ENCODE measurements at places on chromosomes 11 and 22.

DNA sequence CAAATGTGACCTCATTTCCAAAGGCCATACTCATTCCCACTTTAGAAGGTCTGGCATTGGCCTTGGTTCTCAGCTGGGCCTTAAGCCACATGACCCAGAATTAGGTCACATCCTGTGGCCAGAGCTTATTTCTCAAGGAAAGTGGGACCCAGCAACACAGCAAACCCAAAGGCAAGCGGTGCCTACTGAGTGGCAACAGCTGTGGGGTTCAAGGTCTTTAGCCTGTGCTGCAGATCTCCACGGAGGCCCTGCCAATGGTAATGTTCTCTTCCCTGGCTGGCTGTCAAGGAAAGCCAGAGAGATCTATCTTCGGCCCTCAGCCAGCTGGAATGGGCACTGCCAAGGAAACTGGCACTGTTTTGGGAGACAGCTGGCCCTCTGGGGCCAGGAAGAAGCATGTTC, 41.5 kb upstream of the TP53I11 start:
- no peak for DNase-seq

- DNase-seq, result no peak
Observed at GRCh38 chr22:38413085-38414008, 41.7 kb downstream of the KCNJ4 start.

DNA sequence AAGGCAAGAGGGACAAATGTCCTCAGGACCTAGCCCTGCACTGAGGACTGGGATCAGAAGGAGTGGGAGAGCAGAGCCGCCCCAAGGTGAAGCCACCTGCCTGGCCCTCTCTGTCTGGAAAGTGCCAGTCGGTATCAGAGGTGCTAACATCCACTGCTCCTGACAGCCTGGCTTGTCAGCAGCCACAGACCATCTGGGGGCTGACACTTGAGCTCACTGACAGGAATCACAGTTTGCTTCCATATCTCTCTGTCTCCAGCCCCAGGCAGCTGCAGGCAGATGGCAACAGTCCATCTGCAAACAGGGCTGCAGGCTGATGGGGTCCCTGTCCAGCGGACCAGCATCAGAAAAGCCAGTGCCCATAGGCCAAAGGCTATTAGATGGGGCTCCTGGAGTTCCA, 5.5 kb downstream of the OPCML start:
- no peak for DNase-seq

- no peak for DNase-seq
Observed at GRCh38 chr11:7894251-7894650, 36.8 kb downstream of the OR10A6 start.

DNA sequence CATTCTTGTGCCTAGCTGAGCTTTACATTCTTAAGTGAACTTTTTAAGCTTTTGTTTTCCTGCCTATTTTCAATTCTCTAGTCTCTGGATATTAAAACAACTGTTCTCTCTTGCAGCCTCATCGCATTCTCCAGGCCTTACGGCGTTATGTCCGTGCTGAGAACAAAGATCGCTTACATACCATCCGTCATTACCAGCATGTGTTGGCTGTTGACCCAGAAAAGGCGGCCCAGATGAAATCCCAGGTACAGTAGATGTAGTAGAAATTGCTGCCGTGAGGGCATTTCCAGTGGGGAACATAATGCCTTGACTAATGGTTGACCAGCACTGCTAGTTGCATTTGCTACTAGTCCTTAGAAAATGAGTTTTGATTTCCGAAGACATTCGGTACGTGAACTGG, 29.7 kb upstream of the ST14 start:
- DNase-seq, result no peak

GRCh38 chr11:79404325-79404724, 36.5 kb downstream of the TENM4 start:
- DNase-seq, result no peak

DNA sequence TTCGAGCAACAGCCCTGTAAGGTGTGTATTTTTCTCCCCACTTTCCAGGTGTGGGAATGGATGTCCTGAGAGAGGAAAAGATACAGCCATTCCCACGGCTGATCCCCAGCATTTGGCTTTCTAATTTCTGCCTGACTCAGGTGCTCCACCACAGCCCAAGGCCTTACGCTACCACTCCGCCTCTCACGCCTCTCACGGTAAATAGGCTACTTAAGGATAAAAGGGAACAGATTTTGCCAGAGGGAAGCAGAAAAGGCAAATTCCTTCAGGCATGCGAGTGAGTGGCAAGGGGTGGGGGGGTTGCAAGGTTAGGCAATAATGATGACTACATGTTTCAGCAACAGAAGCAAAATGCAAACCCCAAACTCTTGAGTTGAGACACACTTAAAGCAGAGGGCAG, 9.2 kb downstream of the PVALB start:
- no peak for DNase-seq

- DNase-seq, result no peak
Observed at GRCh38 chr11:117083011-117083935, 15.0 kb downstream of the SIK3 start.

- DNase-seq, result no peak
Observed at GRCh38 chr11:46612326-46612725, 4.7 kb downstream of the HARBI1 start.

DNA sequence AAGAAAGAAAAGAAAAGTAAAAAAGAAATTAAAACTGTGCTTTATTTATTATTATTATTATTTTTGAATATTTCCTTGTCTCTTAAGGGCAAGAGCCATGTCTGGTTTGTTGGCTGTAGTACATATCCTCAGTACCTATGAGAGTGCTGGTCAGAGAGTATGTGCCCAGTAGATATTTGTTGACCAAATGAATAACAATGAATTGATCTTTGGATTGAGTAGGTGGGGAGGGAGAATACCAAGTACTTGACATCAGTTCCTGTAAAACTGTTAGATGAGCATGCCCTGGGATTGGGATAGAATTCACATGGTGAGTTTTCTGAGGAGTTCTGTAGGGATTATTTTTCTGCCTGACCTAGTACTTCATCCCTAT, 11.4 kb downstream of the STIM1 start:
- DNase-seq, result no peak

DNA sequence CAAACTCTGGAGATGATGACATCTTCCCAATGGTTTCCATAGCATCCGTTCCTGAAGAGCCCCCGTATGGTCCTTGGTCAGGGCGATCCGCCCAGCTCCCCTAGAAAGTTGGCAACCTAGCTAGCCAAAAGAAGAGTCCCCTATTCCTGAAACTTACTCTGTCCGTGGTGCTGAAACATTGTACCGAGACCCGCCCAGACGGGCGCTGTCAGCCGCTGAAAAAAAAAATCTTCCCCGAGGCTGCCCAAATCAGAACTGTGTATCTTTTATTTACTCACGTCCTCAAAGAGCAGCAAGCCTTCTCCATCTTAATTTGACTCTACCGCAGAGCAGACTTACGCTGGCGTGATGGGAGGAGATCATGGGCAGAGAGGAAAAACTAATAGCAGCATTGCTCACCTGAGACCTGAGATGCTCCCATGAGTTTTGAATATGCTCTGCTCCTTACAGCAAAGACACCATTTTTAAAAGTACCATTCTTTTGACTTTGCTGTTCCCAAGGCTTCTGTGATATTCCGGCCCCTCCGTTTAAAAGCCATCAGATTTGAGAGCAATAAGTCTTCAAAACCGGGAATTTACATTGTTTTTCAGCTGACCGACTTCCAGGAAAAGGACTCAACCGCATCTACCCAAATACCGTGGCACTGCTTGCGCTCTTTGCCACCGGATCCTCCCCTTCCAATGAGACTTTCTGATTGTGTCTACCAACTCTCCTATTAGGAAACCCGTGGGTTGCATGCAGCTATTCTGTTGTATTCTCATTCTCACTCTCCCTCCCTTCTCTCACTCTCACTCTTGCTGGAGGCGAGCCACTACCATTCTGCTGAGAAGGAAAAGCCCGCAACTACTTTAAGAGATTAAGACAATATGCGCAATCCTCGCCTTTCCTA, at the start of gene SLC17A6:
Gene SLC17A6, plus strand, starts transcription at position 786 of the 890 bp plus-strand sequence. CDS start 153 bp downstream, outside the sequence.
- DNase-seq, result peak; percentile 69

DNA sequence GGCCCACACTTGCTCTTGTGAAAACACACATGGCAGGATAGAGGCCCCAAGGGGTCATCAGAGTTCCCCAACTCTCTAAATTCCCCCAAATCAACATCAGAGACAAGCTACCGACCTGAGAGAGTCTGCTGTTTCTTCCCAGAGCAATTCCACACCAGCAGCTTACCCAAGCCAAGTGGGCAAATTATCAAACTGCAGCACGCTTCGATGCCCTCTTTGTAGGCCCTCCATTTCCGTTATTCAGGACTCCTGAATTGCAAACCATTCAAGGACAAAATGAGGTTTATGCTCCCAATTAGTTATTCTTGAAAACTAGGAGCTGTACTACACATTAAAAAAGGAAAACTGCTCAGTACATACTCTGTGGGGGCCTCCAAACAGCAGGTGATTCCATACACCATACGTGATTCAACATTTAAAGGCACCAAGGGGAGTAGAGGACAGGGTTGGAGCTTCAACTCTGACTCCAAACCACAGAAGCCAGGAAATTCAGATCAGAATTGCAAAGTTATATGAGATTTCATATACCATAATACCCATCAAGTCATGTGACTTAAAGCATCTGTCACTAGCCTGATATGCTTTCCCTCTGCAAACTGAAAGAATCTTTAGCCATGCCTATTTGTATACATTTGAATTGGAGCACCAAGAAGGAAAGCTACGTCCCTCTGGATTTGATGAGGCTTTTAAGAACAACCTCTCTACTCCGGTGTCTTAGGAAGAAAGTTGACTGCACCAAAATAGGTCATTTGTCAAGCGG, 234.8 kb downstream of the CADM1 start:
- no peak for DNase-seq

- DNase-seq, result no peak
Observed at GRCh38 chr11:101470881-101471520, 112.8 kb downstream of the TRPC6 start.

DNA sequence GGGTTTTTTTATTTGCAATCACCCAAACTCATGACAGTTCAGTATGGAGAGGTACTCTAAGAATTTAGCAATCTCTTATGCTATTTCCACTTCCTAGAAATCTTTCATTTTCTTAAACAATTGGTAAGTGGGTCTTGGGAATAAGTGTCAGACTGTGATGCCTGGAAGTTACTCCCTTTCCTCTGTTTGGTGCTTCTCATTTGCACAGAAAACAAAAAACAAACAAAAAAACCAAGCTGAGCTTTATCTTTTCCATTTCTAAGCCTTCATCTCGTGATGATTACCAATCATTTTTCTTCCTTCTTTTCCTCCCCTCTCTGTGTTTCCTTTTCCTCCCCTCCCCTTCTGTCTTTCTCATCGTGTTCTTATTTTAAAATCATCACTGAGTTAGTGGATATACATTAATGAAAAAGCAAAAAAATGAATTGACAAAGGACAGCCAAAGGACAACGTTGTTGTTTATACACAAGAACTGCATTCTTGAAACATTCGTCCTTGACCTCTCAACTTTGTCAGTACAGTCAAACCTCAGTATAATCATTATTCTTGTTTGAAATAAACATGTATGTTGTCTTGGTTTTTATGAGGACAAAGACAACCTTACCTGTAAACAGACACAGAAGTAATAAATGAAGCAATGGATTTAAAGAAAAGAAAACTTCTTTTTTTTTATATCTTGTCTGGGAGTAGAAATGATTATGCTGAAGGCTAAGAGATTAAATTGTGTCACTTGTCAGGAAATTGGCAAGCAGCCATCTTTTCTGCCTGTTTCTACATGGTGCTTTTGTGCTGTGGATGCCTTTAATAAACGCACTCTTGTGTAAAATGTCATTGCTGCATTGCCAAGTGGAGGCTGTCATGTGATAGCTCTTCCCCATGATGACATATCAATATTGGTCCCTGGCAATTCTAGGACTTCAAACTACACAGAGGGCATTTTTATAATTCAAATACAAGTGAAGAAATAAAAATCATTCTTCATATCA, 803.2 kb upstream of the CCDC90B start:
- DNase-seq, result no peak

DNA sequence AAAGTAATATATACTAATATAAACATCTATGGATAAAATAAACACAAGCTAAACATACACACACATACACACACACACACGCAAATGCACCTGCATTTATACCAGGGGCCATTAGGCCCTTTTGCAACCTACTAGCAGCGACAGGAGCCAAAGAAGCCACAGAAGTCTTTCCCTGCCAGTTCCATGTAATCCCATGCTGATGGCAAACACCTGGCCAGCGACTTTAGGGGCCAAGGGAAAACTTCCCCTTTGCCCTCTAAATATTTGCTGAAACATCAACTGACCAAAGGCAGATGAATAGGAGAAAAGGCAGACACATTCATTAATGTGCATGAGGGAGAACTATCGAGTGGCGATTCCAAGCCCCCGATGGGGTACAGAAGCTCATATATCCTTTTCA, 14.8 kb upstream of the P2RY2 start:
- DNase-seq, result no peak

GRCh38 chr22:35021161-35021560, 44.8 kb upstream of the ISX start:
- DNase-seq, result no peak

GRCh38 chr11:8910649-8911026, 351 bp upstream of the AKIP1 start:
- no peak for DNase-seq

- no peak for DNase-seq
Observed at GRCh38 chr22:31278626-31279326, 13.5 kb downstream of the PIK3IP1 start.

DNA sequence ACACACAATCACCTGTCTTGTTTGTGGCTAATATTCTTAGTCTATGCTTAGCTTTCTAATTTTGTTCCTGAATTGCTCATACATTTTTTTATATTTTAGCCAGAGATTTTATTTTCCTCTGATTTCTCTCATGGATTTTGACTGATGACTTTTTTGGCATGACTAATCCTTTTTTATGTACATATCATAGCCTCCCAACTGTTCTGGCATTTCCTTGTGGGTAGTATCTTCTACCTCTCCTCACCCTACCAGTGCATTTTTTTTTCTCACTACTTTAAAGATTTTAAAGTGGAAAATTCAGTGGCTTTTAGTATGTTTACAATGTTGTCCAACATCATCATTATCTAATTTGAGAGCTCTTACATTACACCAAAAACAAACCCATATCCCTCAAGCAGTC, 84.4 kb upstream of the TENM4 start:
- DNase-seq, result no peak

DNA sequence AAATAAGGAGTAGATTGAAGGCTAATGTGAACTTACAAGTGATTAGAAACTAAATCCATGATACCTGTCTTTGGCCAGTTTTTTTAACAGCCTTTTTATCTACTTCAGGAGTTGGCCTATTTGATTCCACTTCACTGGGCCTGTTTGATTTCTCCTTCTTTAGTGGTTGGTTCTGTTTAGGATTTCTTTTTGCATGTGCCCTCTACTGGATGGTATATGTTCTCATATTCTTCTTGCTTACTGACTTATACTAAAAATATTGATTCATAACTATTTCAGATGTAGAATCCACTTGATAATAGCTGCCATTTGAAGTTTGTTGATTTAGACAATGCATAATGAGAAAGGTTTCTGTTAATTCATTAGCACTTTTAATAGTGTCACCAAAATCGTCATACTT, 53.9 kb downstream of the USP47 start:
- no peak for DNase-seq
